Epithelial cell of proximal tubule (primary cell): ENCODE measurements at places on chromosomes 1 and 21. TPM values are rescaled to one million over a fixed set of nuclear protein-coding genes. Genes with fewer than 3 reads are reported as not detected.

KRTAP7-1 gene
- not detected in 2 replicates for total RNA-seq

OR2AJ1 gene
- total RNA-seq, result not detected in 2 replicates

- DNase-seq, result no peak
Observed at GRCh38 chr1:3313576-3313950, 140.9 kb upstream of the ARHGEF16 start.

DNA sequence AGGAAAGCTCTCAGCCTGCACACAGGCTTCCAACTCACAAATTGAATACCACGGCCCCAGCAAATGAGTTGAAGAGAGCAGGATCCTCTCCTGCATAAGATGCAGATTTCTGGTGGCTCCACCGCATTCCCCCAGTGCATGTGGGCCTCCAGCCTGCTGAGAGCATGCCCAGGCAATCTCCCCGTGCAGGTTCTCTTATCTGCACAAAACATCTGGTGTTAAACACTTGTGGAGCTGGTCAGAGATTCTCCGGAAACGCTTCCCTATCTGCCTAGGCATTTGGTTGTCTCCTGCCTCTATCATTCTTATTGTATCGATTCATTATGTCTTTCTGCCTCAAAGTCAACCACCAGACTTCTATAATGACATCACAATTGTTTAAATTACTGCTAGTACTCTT is 1349.0 kb upstream of the B3GALT2 start:
- DNase-seq, result no peak

GRCh38 chr1:151616505-151616849 is 4.6 kb downstream of the SNX27 start:
- no peak for DNase-seq

GRCh38 chr1:155695072-155695471 is 6.2 kb downstream of the DAP3 start:
- no peak for DNase-seq

GRCh38 chr1:158077411-158078256 is 84.2 kb downstream of the KIRREL1 start:
- no peak for DNase-seq

- no peak for DNase-seq
Observed at GRCh38 chr1:191152776-191153175, 675.1 kb upstream of the BRINP3 start.
